NCI-H1048 (cell line): ENCODE measurements at places on chromosomes 7 and 10.

GRCh38 chr10:50362547-50363125 is 111.3 kb upstream of the ASAH2 start:
- no peak for DNase-seq

DNA sequence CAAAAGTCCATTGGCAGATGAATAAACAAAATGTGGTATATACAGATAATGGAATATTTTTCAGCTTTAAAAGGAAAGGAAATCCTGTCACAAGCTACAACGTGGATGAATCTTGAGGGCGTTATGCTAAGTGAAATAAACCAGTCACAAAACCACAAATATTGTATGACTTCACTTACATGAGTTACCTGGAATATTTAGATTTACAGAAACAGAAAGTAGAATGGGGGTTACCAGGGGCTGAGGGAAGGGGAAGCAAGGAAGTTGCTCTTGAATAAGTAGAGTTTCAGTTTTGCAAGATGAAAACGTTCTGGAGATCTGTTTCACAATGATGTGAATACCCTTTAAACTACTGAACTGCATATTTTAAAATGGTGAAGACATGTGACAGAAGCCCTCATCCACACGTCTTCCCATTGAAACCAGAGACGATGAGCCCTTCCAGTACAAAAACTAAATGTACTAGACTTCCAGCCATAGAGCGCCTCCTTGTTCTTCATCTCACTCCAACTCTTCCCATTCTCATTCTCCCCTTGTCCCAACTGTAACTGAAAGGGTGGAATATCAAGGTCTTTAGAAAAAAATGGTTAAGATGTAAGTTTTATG is 62.4 kb downstream of the MICU1 start:
- DNase-seq, result no peak

- no peak for DNase-seq
These were observed 30.0 kb downstream of the SLC26A4 start for GRCh38 chr7:107690611-107691010.

DNA sequence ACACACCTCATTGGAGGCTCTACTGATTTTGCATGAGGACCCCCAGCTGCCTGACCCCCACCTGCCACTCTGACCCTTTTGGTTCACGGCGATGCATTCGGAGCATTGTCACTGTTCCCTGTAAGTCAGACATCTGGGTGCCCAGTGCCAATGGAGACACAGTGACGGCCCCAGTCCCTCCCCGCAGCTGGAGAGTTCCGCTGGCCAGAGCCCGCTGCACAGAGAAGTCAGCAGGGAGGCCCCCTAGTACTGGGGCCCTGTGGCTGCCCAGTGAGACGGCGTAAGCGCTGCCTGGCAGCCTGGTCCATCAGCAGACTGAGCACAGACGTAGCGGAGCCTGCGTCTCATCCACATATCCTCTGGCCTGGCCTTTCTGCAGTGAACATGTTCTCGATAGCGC is 77.5 kb downstream of the NKX6-2 start:
- DNase-seq, result no peak
